Non-pigmented ciliary epithelial cell (primary cell): ENCODE measurements at places on chromosomes 6 and 20.

DNA sequence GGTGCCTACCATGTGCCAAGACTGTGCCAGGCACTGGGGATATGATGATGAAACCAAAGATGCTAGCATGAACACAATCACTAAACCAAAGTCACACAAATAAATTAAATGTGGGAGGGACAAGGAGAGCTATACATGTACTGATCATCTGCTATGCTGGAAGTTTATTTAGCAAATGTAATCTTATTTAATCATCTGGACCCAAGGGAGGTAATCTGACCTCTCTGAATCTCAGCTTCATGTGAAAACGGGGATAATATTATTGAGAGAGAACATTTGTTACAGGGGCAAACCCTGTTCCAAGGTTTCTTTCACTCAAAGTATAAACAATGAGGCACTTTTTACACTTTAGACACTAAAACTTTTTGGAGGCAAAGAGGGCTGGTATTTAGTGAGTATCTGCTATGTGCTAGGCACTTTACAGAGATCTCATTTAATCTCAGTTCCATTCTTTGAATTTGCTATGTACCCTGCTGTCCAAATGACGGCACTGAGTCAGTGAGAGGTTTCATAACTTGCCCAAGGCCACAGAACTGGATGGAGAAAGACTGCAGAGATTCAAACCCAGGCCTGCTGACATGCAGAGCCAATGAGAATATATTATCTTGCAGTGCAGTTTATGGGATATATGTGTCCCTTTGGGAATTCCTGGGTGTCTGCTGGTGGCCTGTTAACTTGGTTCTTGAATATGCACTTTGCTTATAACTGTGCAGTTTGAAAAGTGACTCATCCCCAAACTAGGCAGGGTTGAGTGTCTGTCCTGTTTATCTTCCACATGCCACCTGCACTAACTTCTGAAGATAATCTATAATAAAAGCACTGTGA lies 3.3 kb upstream of the ASXL1 start:
- DNase-seq, result no peak

- peak; percentile 53 for DNase-seq
These were observed 2.6 kb downstream of the GJA1 start for GRCh38 chr6:121437851-121438651.

DNA sequence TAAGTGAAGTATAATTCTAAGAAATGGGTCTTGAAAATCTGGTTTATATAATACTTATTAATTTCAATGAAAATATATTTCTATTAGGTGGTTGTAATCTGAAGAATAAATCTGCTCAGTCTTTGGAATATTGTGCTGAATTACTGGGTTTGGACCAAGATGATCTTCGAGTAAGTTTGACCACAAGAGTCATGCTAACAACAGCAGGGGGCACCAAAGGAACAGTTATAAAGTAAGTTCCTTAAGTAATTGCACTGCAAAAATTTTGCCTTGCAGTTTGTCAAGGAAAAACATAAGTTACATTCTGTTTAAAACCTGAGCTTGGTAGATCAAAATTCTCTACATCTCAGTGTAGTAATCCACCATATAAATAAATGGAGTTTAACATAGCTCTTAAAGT lies 106.0 kb downstream of the MYO6 start:
- peak; percentile 36 for DNase-seq

DNA sequence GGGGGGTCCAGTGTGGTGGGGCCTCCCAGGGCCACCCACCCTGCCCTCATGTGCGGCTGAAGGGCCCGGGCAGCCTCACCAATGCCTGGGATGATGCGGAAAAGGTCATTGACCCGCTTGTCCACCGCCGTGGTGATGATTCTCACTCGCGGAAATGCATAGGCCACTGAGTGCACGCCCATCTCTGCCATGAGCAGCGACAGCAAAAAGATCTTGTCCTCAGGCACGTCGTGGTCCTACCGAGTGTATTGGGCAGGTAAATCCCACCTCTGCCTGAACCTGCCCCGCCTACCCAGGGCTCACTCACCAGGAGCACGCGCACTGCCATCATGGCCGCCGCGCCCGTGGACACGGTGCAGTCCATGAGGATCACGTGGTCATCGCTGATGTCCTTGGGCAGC lies 16.1 kb downstream of the UCKL1 start:
- DNase-seq, result no peak

DNA sequence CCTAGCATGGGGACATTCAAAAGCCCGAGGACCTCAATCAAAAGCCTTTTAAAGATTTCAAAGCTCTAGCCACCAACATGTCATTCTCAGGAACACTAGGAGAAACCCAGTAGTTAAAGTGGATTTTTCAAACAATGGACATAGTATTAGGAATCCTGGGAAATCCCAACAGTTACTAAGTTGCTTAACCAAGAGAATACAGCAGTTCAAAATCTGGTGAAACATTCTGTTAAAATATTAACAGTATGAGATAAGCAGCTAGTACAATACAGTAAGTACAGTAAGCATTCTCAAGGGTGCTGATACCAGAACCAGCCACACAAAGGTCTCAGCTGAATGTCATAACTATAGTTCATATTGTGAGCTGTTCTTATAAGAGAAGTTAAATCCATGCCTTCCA lies 68.6 kb downstream of the CDK19 start:
- DNase-seq, result no peak

DNA sequence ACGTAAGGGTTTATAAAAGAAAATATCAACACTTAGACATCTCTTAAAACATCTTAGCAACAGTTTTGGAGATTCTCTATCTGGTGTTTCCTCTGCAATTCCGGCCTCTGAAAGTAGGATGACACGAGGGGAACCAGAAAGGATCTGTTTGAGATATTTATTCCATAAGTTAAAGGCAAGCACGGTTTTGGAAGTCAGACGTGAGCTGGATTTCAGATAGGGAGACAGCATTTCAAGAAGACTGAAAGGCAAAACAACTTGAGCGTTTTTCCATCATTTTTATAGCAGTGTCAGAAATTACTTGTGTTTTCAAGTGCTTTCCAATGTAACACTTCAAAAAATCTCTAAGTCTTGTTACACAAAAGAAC lies 52.9 kb upstream of the BTN3A2 start:
- DNase-seq, result no peak

GRCh38 chr6:33846226-33846625 lies 42.4 kb upstream of the MLN start:
- DNase-seq, result no peak
